ENCODE measurements at places on chromosomes 4 and X.

DNA sequence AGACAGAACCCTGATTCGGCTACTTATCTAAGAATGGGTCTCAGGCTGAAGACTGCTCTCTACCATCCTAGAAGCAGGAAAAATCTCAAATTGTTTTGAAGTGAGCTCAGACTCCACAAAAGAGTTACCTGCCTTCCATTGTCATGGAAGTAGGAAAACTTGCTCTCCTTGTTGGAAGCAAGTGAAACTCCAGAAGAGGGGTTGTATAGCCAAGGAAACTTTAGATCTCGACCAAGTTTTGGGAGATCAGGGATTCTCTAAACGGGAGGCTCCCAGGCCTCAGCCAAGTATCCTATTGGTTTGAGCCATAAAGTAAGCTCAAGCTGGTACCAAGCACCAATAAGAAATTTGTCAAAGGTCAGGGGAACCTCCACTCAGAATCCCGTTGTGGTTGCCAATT, 9.2 kb upstream of the FHDC1 start:
- no peak for DNase-seq

DNA sequence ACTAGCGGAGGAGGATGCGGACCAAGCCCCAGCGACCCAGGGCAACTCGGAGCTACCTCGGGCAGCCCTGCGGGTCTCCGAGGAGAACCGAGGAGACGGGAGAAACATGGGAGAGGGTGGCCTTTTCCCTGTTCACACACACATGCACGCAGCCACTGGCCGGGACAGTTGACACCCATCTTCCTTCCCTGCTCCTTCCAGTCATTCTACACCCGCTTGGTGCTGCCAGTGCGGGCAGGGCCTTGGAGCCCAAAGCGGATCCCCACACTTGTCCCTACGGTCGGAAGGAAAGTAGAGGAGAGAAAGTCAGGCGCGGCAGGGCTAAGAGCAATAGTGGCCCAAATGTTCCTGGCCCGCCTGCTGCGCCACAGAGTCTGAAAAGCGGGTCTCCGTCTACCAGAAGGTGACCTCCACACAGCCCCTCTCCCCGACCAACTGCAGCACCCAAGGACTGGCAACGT, 1.1 kb upstream of the PPP3CA start:
- no peak for DNase-seq

DNA sequence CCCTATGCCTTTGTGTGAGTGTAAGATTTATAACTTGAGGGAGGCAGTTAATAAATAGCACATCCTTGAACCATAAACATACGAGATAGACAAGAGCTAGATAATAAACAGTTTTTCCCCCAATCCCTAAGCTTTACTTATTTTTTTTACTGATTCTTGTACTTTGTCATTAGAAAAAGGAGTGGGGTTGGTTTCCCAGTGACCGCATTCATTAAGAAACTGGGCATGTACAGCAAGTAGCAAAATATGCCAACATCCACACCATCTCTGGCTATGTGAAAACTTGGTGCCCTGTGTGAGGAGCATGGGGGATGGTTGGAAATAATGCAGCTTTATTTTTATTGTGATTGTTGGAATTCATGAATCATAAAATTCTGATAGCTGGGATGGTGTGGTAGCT, 176.2 kb downstream of the CBR4 start:
- no peak for DNase-seq

DNA sequence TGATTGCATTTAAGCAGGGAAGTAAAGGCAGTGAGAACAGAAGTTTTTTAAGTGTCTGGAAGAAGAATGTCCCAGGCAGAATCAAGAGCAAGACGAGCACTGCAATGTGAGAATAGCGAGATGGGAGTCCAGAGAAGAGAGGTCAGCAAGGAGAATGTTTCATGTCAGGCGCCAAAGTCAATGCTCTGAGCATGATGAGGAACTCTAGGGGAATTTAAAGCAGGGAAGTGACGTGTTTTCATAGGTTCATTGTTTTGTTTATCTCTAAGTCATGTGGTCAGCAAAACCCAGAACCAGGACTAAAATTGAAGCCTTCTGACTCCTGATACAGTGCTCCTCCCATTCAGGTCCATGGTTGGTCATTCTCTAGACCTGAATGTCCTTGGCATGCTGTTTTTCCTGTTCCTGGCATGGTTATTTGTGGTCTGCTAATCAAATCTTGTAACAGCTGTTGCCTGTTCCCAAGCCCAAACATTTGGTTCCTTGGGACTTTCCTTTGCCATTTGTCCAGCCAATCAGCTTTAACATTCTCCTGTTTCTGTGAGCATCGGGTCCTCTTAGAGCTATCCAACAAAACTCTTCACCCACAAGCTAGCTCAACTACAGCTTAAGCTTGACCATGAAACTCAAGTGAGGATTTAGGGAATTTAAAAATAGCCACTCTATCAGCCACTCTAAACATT, 37.7 kb downstream of the PTCHD1 start:
- no peak for DNase-seq

GRCh38 chr4:121154103-121154515, 10.0 kb downstream of the TNIP3 start:
- no peak for DNase-seq

GRCh38 chr4:17272154-17272553, 239.7 kb downstream of the QDPR start:
- DNase-seq: no peak

Measured in hematopoietic multipotent progenitor cell treated with erythropoietin and hydrocortisone succinate and interleukin-3 and kit ligand, for 15 days (in vitro differentiated cells).